ENCODE measurements at places on chromosomes 7 and 10.

DNA sequence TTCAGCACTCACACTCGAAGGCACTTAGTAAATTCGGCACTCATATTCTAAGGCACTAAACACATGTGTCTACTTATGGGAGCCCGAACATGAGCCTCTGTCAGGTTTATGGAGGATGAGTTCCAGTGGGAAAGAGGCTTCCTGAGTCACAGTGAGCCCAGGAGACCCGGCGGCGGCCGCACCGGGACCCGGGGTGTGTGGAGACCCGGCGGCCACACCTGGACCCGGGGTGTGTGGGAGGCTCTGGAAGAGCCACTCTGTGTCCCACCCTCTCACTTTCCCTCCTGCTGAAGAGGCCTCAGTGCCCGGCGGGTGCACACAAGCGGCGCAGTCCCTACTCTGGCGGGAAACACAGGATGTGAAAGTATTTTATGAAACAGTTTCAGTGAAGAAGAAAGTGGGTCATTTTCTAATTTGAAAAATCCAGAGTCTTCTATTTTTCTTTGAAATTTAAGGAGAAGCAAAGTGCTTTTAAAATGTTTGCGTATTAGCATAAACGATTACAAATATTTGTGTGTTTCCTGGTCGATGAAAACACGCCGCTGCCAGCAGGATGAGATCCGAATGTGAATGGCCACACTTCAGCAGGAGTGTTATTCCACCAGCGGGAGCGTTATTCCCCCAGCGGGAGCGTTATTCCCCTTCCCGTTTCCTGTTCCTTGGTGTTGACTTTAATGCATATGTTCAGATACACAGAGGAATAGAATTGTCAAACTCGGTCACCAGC, 625.1 kb downstream of the DNAJB6 start:
- DNase-seq = no peak

DNA sequence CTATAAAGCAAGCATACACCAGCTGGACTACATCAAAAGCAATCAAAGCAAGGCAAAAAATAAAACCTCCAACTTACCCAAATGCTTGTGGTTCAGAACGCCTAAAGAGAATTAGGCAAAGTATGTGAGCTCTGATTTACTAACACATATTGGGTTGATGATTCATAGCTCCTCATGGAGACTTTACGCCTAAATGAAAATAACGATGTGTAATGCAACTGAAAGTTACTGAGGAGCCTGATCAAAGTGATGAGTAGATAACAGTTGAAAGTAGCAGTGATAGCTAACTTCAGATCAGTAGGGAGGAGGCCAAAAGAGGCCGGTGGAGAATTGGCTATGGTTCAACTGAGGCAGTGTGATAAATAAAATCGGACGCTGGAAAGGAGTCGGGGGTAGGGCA, 85.0 kb downstream of the MPP7 start:
- DNase-seq = no peak

DNA sequence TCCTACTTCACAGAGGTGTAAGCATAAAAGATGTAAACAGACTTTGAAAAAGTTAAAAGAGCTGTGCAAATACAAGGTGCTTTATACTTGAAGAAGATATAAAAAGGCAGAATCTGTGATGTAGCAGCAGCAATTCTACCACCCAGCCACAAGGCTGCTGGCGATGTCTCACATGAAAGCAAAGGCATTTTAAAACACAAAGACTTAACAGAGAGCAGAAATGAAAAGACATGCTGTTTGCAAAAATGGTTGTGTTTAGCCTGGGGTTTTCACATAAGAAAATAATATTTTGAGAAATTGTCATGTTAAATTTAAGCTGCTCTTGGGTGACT, 85.5 kb upstream of the ZNF800 start:
- no peak for DNase-seq

DNA sequence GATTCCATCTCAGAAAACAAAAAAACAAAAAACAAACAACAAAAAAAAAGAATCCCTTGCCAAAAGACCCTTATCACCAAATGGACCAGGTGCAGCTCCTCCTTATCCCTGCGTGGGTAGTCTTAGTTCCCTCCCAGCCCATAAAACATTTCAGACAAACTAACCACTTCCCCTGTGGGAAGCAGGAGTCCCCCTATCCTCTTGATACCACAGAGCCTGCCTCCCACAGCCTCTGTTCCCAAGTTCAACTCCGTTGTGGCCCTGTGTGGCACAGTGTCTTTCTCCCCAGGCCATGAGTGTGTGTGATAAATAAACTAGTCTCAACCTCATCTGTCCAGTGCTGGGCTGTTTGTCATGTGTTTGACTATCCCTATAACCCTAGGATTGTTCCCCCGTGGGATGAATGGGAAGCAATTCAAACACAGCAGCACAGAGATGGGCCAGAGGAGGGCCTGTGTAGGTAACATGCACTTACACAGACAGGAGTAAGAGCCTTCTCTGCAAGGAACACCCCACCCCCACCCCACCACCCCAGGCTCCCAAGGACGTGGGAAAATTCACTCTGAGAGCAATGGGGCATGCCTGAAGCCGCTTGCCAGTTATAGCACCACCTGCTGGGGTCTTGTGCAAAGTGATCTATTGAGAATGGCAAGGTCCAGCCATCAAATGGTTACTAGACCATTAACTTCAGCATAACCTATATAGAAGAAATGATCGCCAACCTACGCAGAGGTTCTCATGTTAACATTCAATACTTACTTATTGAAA, 147.1 kb upstream of the GHITM start:
- no peak for DNase-seq

DNA sequence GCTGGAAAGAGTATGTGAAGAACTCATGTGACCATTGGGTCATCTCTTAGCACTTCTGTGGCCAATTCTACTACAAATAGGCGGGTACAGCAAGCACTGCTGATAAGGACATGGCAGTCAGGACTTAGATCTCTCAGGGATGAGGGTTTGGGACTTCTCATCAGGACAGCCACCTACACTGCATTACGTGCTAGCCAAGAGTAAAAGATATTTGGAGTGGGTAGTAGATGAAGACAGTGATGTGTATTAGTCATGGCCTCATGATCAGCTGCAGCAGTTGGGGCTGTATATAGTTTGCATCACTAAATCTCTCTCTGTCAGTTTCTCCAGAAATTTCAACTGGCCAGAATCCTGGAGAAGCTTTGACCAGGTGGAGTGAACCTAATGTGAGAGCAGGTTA, 9.2 kb downstream of the TAS2R60 start:
- DNase-seq = no peak

- no peak for DNase-seq
Observed at GRCh38 chr10:78599122-78599853, 469.5 kb upstream of the ZMIZ1 start.

DNA sequence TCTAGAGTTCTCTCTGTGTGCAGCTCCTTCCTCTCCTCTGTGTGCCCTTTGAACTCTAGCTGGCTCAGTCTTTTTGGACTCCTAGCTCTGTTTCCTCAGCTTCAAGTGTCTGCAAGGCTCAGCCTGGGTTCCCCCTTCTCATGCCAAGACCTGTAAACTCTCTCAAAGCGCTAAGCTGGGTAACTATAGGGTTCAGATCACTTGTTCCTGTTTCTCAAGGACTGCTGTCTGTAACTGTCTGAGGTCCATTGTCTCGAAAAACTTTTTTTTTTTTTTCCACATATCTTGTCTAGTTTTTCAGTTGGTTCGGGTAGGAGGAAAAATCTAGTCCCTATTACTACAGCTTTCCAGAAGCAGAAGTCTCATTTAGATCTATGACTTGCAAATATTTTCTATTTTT, 46.6 kb upstream of the PPP1R17 start:
- DNase-seq = no peak

- no peak for DNase-seq
Observed at GRCh38 chr7:34086064-34086463, 180.7 kb downstream of the BMPER start.

GRCh38 chr7:1386623-1387220, 72.5 kb downstream of the MICALL2 start:
- peak; percentile 41 for DNase-seq

DNA sequence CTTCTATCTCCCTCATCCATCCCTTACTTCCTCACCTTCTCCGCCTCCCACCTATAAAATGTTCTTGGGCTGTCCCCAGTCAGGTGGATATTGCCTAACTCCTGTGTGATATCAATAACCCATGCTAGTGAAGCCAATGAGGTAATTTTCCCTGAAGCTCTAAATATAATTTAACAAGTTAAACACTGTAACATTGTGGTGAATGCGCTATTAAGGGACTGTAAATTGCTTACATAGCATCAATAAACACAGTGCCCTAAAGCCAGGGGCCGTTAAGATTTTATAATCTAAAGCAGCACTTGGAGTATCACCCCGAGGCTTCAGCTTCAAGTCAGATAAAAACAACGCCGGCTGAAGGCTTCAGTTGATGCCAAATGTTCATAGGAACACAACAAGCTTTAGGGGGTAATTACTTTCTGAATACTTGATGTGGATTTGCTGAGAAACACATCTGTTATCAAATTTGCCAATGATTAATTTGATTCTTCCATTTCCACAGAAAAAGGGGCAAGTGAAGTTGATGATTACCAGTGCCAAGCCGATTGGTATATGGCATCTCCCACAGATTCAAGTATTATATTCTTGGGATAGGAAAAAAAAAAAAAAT, 138.4 kb downstream of the CREB5 start:
- DNase-seq = no peak

- no peak for DNase-seq
Observed at GRCh38 chr10:122280156-122280555, 9.1 kb downstream of the BTBD16 start.

DNA sequence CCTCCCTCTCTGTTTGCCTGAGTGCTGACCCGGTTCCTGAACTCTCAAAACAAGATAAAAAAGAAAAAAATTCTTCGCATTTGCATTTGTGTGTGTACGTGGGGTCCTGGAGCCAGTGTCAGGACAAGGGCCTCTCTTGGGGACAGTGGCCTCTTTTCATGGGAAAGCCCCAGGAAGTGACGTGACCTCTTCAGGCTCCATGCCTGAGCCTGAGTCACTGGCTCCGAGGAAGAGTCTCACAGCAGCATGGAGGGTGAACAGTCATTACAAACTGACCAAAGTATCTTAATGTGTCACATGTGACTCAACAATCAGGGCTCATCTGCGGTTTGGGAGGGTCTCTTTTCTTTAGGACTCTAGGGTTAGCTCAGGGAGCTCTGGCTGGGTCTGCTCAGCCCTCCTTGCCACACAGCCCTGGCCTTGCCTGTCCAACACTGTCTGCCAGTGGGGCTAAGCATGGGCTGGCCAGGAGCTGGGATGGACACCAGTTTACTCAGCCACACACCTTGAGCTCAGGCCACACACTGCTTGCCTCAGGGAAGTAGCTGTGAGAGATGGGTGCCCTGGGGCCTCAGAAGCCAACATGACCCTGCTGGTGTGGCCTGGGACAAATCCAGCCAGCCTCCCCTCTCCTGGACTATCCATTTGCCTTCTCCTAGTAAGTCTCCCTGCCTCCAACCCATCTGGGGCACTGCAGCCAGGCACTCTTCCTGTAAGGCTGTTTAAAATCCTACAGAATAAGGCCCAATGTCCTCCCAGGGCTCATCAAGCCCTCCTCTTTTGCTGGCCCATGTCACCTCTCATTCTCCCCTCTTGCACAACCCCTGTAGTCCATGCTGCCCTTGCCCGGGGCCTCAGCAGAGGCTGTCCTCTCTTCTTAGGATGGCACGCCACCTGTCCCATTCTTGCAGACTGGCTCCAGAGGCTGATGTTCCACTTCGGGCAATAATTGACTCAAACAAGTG, 10.5 kb downstream of the TMEM273 start:
- DNase-seq = peak; percentile 67

- DNase-seq = no peak
Observed at GRCh38 chr10:75000748-75001321, 110.6 kb upstream of the SAMD8 start.

DNA sequence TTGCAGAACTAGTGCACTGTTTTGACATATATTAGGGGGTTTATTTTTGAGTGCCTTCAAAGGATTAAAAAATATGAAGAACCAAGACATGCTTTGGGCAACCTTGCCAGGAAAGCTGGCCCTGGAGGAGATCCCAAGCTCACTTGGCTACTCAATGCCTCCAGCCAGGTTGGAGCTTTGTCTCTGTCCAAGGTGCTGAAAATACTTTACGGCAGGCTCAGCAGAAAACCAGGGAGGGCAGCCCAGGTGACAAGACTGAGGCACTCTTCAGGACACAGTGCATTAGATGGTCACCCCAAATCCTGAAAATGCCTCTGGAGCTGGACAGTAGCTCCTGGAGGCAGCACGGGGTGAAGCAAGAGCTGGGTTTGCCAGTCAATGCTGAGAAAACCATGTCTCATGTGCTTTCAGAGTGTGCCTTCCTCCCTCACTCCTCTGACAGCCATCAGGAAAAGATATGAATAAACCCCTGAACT, 5.8 kb upstream of the KCNH2 start:
- no peak for DNase-seq

- no peak for DNase-seq
Observed at GRCh38 chr7:151430391-151431205, 9.3 kb downstream of the CRYGN start.

DNA sequence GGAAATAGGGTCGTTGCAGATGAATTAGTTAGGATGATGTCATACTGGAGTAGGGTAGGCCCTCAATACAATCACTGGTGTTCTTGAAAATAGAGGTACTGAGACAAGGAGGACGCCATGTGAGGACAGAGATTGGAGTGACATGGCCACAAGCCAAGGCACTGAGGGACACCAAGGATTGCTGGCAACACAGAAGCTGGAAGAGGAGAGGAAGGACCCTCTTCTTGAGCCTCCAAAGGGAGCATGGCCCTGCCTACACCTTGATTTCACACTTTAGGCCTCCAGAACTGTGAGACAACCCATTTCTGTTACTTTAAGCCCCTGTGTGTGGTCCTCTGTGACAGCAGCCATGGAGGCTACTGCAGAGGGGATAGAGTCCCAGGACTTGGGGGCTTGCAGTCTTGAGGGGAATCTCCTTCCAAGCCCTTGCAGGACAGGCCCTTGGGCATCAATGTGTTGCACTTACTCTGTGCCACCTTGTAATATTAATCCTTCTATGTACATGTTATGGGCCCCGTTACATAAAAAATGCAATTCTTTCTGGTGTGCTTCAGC, 3.7 kb upstream of the AOC1 start:
- DNase-seq = no peak

DNA sequence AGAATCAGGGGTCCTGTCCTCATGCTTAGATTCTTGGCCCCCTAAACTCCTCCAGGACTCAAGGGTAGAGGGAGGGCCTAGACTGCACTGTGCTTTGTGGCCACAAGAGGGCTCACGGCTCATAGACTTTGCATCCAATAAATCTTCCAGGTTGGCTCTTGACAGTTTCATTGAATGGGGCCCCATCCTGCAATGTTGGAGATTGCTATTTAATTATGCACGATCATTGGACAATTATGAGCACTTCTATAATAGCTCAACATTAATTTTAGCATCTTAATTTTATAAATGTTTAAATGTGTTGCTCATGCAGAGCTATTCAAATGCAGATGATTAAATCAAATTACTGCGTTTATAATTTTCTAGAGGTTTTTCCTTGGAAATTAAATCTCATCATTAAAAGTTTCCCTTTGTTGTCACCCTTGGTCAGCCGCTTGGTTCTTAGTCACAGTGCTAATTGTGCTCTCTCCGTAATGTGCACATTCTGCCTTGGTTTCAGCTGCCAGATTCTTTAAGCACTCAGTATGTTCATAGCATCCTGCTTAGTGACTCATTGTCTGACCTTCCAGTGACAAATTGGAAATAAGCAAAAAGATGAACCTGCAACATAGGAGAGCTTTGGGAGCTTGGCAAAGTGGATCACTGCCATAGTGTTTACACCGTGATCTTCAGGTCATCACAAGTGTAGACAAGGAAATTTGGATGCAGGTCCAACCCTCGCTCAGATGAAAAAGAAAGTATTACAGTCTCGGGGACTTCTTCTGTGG, 33.4 kb upstream of the PLPP4 start:
- DNase-seq = peak; percentile 69

Data from head of caudate nucleus (tissue), 42 donors.